Umbilical cord (tissue), 2 donors: ENCODE measurements at places on chromosomes 4 and X. TPM values are rescaled to one million over a fixed set of nuclear protein-coding genes. Genes with fewer than 3 reads are reported as not detected.

Gene RHOXF2B
- not detected for total RNA-seq

Gene SH3D19
- 158 TPM for total RNA-seq

Gene TMEM35A
- 3.1 TPM for total RNA-seq

Gene IGSF1
- total RNA-seq: 0.24 TPM

Gene AMTN
- total RNA-seq: 0.96 TPM

Gene P2RY4
- 0.48 TPM for total RNA-seq

Gene CYBB
- 48.9 TPM for total RNA-seq

Gene OPRPN
- total RNA-seq: 2.4 TPM

- no peak for DNase-seq
Measured at GRCh38 chr4:143256456-143256855, 71.7 kb downstream of the USP38 start.

- DNase-seq: no peak
Measured at GRCh38 chr4:81839347-81840042, 367.8 kb upstream of the RASGEF1B start.

- no peak for DNase-seq
Measured at GRCh38 chr4:33255094-33255493, 2534.9 kb downstream of the PCDH7 start.

DNA sequence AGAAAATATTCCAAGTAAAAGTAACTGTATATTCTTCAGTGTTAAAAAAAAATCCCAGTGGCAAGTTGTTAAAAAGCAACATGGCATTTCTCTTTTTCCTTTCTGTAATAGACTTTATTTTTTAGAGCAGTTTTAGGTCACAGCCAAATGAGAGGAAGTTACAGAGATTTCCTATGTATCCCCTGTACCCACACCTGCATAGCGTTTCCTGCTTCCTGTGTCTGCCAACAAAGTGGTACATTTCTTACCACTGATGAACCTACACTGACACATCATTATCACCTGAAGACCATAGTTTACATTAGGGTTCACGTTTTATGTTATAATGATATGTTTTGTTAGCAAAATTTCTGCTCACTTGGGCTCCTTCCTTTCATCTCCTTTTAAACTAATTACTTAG lies 124.7 kb downstream of the GPAT3 start:
- DNase-seq: no peak

DNA sequence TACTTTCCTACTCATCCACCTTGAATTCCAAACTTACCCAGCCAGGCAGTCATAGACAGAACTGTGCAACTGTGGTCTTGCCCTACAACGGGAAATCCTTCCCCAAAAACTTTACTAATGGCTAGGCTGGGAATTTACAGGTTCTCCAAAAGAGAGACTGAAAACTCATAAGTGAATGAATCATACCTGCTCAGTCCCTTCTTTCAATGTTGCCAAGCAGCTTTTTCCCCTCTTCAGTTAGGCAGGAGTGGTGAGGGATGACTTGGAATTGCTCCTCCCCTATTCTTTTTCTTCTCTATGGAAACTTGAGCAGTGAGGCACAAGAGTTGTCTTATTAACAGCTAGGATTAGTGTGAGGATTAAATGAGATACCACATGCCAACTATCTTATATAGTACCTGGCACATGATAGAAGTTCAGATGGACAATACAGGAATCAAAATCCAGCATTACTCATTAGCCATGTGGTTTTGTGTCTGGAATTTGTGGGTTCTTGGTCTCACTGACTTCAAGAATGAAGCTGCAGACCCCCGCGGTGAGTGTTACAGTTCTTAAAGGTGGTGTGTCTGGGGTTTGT lies 105.9 kb downstream of the TEX13A start:
- no peak for DNase-seq

DNA sequence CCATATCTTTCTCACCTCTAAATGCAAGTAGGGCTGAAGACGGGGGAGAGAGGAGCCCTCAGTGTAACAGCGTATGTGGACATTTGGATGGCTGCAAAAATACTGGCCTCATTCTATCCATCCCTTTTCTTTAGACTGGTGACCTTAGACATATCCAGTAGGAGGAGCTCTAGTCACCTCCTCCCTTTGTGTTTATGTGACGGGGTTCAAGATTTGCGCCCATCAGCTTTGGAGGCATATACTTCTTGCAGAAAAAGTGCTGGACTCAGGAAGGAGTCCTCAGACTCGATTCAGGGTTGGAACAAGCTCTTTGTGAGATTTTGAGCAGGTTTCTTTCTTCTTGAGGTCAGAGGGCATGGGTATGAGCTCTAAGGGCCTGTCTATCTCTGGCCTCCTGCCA lies 86.2 kb downstream of the MAMLD1 start:
- DNase-seq: no peak

GRCh38 chrX:134895805-134896581 lies 94.8 kb upstream of the SMIM10 start:
- no peak for DNase-seq

DNA sequence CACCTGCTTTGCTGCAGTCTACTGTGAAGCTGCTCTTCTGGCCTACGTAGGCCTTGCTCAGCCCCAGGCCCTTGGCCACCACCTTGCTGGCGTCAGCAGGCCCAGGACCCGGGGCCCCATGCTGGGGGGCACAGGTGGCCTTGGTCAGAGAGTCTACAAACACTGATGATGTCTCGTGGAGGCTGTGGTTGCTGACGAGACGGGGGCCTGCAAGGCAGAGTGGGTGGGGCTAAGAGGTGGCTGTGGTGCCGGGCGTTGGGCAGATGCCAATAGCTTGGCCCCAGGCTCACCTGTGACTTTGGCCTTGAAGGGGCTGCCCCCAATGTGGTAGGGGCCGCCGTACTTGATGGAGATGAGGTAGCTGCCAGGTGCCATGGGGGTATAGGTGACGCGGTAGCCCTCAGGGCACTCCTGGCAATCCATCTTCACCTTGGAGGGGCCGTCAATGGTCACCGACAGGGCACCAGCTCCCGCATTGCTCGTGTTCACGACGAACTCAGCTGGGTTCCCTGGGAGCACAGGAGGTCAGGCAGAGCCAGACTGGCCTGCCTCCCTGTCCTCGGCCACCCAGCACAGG lies 25.0 kb downstream of the FLNA start:
- DNase-seq: no peak

DNA sequence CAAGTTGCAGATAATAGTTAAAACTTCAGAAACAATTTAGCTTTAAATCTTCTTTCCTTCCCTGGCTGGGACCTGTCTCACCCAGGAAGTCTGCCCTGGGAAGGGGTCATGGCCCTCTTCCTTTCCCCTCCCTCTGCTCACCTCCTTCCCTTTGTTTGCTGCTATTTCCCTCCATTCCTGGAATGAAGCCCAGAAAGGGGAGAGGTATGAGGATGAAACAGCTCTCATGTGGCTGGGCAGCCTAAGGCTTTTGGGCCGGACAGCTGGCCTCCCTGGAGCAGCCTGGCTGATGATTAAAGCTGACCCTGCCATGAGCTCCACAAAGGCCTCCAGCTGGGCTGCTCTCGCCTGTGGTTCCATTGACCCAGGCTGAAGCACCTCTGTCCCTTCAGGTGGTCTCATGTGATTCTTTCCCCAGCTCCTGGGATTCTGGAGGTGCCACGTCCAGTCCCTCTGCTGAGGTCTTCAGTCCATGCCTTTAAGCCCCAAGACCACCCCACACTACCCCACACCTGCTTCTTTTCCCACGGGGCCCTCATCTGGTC lies 202.1 kb downstream of the PTTG2 start:
- no peak for DNase-seq

DNA sequence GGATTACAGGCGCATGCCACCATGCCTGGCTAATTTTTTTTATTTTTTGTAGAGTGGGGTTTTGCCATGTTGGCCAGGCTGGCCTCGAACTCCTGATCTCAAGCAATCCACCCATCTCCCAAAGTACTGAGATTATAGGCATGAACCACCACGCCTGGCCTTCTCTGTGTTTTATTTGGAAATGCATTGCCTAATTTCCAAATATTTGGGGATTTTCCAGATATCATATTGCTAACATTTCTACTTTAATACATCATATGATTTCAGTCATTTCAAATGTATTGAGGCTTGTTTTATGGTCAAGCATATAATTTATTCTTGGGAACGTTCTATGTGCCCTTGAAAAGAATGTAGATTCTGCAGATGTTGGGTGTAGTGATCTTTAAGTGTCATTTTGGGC lies 38.8 kb downstream of the FGF2 start:
- DNase-seq: no peak

- no peak for DNase-seq
Measured at GRCh38 chr4:142777045-142777743, 68.9 kb downstream of the INPP4B start.

DNA sequence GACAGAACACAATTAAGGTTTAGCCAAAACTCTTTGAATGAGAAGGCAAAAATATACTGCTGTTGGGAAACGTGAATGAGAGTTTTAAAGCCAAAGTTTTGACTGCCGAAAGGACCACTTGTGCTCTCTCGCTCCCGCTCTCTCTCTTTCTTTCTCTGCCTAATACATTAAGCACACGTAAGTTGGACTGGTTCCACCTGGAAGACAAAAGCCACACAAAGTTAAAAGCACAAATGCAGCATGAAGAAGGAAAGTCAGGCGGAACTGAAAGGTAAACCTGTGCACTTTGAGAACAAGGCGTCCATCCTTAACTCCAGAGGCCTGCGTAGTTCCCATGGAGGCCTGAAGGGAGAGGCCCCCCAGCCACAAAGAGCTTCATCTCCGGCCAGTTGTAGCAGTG lies 1.9 kb downstream of the DCAF12L2 start:
- no peak for DNase-seq

GRCh38 chrX:119552508-119552907 lies 12.7 kb downstream of the STEEP1 start:
- peak; percentile 49 for DNase-seq

DNA sequence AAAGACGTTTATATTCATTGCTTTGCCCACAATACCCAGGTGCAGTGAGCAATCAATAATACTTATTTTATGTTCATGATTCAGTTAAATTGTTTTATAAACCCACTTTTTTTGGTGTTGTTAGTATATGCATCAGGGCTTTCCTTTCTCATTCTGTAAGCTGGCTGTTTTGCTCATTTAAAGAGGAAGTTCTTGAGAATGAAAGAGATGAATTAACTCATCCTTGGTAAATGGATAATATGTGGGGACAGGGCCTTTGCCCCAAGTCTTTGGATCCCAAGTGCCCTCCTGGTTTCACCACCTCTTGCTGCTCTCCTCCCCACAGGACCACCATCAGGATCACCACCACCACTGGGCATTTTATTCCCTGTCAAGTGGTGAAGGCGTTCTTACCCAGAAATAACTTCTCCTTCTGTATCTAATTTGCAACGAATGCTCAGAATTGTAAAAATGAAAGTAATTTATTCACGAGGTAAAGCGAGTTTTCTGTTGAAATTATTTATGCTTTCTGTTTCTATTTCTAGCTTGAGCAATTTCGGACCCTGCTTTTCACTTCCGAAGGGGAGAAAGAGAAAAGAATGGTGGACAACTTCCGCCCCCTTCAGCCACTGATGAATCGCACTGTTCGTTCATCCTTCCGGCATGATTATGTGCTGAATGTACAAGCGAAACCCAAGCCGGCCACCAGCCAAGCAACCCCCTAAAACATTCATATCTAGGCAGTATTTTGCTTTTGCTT lies 8.2 kb upstream of the ZRSR2 start:
- DNase-seq: no peak

DNA sequence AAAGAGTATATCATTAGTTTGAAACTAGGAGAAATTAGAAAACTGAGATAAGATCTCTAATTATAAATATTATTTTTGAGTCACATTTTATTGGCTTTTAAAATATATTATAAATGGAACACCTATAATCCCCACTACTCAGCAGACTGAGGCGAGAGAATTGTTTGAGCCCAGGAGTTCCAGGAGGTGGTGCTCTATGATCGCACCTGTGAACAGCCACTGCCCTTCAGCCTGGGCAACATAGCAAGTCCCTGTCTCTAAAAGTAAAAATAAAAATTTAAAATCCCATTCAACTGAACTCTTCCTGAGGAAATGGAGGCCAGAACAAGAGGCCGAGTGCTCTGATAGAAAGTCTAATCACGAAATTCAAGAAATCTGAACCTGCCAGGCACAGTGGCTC lies 6.3 kb upstream of the C4orf36 start:
- no peak for DNase-seq

DNA sequence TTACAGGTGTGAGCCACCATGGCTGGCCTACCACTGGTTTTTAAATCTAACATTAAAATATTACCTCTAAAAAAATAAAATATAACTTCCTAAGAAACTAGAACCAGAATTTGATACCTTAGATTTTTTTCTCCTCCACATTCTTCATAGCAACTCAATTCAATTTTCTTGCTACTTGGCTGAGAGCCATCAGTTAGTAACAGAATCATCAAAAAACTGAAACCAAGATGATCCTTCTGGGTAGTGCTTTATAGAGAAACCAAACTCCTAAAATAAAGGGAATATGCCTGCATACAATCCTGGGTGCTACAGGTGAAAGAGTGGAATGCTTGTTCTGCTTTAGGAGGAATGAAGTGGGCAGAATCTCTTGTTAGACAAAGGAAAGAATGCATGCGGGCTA lies 64.4 kb downstream of the RPS3A start:
- no peak for DNase-seq

GRCh38 chrX:150805736-150806135 lies 92.7 kb downstream of the CD99L2 start:
- DNase-seq: no peak

GRCh38 chr4:19707876-19708275 lies 543.8 kb upstream of the SLIT2 start:
- DNase-seq: no peak

DNA sequence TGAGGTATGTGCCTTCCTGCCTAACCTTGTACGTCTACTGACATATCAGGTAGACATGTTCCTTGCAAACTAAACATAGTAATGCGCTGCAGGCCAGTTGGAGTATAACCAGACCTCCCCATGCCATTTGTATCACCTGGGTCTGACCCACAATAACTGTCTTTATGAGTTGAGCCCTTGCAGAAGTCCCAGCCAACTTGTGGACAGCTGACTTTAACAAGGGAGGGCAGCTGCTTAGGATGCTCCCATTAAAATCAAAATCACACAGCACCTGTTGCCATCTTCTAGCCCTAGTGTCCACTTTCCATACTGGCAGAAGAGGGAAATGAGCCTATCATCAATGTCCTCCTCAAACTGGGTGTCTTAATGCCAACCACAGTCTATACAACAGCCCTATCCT lies 41.6 kb downstream of the KANTR start:
- DNase-seq: no peak

- no peak for DNase-seq
Measured at GRCh38 chr4:157792716-157793115, 380.1 kb downstream of the GASK1B start.

DNA sequence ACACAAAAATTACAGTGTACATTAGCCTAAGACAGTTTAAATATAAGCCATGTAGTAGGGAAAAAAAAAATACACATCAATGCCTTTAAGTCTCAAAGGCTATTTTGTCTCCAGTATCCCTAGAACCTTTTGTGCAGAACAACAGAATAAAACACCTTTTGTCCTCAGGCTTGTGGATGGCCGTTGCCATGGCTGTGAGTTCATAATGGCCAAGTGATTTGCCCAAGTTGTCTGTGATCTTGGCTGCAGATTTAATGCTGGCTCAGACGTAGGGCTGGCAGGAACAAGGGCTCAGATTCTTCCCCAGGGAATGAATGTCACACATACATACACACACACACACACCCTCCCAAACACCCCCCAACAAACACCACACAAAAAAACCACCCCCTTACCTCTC lies 25.3 kb downstream of the GPM6B start:
- DNase-seq: no peak

- no peak for DNase-seq
Measured at GRCh38 chr4:154126276-154126675, 337.4 kb upstream of the SFRP2 start.
